ENCODE measurements at places on chromosomes 12 and 14.

GRCh38 chr12:15520083-15520482 lies 197.8 kb downstream of the PTPRO start:
- DNase-seq = no peak

DNA sequence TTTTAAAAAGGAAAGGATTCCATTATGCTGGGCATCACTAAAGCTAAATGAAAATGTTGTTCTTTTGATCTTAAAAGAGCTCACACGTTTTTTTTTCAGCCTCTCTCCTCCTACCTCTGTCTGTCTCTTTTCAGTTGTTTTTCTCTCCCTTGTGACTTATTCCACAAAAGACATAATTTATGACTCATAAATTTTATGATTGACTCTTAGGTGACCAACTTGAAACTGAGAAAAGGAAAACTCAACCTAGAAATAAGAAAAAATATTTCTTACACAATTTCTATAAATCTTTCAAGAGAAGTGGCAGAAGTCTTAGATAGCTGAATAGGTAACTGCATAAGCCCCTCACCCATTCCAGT lies 227.7 kb upstream of the DDHD1 start:
- no peak for DNase-seq

DNA sequence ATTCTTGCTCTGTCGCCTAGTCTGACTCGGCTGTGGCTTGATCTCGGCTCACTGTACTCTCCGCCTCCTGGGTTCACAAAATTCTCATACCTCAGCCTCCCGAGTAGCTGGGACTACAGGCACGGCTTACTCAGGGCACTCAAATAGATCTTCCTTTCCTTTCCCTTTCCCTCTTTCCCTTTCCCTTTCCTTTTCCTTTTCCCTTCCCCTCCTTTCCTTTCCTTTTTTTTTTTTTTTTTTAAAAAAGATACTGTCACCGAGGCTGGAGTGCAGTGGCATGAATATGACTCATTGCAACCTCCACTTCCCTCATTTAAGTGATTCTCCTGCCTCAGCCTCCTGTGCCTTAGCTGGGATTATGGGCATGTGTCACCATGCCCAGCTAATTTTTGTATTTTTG lies 86.0 kb downstream of the AEBP2 start:
- no peak for DNase-seq

DNA sequence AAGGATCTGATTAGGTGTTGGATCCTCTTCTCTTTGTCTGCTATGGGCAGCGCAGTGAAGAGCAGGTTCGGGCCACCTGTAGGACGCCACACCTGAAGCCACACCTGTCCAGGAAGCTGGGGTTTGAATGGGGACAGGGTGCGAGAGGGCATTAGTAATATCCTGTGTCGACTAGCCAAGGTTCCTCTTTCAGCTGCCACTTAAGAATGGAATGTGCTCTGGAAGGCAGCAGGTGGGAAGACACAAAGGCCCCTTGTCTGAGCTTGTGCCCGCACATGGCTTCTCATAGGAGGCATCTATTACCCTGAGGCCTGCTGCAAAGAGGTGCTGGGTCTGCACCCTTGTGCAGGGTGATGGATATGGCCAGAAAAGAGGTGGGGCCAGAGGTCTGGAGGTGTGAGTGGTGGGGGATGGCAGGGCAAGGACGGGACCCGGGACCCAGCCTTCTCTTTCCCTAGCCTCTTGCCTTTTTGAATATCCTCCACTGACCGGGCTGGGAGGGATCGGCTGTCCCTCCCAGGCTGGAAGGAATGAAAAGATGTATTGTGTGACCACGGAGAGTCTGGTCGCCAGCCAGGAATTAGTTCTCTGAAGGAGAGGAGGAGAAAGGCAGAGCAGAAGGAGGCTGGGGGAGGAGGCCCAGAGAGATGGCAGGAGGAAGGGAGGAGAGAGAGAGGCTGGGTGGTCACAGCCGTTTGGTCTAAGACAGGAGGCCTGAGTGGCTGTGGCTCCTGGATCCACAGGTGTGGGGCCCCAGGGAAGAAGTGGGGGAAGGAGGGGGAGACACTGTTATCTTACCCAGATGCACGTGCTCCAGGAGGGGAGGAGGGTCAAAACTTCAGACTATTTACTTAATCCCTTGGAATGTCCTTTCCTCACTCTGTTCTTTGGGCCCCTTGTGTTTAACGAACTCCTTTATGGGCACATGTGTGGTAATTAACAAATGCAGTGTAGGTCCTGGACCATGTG lies 101.5 kb downstream of the SMOC1 start:
- DNase-seq = no peak

DNA sequence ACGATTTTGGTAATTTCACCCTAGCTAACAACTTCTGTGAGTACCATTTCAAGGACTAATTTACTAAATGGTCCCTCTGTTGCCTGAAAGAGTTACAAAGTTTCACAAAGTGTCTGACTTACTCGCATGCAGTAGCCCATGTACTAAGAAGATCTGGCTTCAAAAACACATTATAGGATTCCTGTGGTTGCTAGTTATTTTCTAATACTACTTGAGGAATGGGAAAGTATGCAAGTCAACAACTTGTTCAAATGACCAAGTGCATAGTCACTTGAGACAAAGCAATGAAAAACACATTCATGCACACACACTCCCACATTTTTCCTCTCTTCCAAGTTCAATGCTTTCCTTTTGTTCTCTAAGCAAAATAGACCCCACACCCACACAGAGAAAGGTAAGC lies 219.7 kb upstream of the TMPO start:
- DNase-seq = no peak

DNA sequence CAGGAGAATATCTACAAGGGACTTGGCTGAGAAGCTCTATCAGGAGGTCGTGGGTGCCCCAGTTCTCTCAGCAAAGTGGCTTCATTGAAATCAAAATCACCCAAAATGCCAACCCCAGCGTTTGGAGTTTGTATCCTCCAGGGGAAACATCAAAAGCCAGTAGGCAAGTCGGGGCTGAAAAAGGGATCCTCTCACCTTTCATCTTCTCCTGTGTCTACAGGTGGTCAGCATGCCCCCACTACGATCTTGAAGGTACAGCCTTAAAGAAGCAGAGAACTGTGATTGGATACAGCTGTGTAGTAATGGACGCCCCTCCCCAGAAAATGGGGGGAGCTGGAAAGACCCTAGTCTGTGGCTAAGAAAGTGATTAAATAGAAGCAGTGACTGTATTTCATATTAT lies 22.2 kb downstream of the HRK start:
- DNase-seq = no peak

GRCh38 chr14:103260629-103261124 lies 73.4 kb upstream of the EIF5 start:
- no peak for DNase-seq

DNA sequence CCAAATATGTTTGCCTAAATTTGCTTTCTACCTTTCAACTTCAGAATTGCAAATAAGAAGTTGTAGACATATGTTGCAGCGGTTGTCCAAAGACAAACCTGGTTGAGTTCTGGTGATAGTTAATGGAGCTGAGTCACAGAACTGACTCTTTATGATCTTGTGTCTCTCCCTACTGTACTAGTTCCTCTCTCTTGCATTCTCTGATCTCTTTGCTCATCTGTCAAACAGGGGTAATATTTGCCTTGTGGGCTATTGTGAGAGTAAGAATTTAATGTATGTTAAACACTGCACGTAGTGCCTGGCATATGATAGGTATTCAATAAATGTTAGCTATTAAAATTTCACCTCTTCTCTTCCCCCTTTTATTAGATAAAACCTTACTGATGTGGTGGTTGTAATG lies 283.5 kb upstream of the RGS6 start:
- DNase-seq = no peak

DNA sequence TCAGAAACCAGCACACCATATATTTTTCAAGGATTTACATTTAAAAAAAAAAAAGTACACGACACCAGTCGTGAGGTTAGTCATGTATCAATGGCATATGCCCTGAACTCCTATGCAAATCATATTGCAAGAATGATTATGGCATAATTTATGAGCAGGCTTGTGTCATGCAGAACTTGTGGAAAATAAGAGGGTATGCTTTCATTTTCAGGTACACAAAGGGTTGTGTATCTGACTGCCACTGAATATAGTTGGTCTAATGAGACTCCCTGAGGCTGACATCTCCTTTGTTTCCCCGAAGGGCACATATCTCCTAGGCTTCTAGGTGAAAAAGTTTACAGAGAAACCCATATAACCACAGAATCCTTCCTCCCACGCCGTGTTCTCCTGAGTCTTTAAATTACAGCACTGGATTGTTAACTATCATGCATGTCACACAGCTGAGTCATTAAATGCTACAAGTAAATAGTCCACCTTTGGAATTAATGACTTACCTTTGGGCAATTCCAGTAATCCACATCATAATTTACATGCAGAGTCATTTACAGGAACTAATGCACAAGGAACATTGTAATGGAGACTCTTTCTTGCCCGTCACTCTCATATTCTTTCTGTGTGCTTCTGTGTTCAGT lies 356.7 kb upstream of the DIO2 start:
- no peak for DNase-seq

GRCh38 chr14:64191756-64192155 lies 102.4 kb downstream of the ESR2 start:
- no peak for DNase-seq

DNA sequence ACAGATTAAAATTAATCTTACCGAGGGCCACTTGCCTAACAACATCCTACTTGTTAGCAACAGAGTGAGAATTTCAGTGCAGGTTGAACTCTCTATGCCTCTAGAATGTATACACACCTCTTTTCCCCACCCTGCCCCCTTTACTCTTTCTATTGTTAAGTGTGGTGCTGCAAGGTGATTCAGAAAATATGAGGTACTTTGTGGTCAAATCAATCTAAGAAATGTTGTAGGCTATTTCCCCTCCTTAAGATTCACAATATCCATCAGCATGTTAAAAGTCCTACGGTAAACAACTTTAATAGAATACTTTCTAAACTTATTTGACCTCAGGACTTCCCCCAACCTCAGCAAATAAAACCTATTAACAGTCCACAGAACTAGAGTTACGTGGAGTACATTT lies 106.0 kb downstream of the LMNTD1 start:
- DNase-seq = no peak

DNA sequence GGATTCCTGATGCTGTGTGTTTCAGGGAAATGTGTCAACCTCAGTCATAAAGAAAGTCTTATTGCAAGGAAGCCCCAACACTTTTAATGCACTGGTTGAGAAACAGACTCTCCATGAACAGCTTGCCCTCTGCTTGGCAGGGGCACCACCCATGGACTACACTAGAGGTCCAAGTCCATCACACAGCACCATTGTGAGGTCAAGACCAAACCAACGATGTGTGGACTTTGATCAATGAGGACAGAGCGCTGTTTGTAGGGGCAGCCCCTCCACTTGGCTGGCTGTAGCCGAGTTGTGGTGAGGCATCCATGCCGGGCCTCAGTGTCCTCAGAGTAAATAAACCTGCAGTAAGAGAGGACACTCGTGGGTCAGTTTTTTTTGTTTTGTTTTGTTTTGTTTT lies 29.8 kb downstream of the ZFYVE21 start:
- no peak for DNase-seq

DNA sequence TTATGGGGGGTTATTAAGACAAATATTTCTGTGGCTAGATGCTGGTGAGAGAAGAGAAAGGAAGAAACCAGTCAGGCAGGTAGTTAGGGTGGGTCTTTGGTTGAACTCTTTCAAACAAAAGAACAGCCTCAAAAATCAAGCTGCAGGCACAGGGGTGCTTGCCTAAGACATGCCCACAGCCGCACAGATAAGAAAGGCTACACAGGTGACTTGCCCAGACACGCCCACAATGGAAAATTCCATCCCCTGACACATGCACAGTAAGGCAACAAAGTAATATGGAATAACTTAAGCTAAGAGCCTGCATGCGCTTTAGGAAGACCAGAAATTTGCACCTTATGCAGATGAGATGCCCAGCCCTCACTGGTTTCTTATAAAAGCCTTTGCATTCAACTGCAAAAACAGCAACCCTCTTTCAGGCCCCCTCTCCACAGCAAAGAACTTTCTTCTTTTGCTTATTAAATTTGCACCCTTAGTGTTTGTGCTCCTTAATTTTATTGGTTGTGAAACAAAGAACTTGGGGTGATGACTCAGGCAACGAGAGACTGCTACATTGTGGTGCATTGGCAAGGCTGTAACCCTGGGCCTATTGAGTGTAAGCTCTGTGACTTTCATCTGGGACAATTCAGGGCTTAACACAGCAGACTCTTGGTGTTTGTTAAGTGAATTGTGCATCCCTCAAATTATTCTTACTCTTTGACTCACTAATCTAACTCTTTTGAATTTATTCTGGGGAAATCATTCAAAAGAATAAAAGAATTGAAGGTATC lies 149.4 kb downstream of the RPAP3 start:
- DNase-seq = no peak

DNA sequence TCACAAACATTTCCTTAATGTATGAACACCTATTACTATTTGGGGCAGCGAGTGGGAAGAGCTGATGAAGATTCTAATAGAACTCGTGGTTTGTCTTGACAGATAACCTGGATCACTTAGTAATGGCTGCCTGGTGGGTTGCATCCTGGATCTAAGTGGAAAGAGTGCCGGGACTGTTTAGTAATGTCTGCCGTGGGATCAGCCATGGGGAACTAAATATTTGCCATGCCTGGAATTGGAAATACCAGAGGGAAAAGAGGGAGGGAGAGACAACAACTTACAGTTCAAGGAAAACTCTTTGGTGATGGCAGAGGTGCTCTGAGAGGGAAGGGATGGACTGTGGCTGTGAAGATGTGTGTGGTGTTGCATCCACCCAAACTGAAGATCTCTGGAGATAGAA lies 21.3 kb upstream of the CCDC63 start:
- no peak for DNase-seq

GRCh38 chr14:23653051-23653450 lies 16.9 kb downstream of the DHRS2 start:
- no peak for DNase-seq

DNA sequence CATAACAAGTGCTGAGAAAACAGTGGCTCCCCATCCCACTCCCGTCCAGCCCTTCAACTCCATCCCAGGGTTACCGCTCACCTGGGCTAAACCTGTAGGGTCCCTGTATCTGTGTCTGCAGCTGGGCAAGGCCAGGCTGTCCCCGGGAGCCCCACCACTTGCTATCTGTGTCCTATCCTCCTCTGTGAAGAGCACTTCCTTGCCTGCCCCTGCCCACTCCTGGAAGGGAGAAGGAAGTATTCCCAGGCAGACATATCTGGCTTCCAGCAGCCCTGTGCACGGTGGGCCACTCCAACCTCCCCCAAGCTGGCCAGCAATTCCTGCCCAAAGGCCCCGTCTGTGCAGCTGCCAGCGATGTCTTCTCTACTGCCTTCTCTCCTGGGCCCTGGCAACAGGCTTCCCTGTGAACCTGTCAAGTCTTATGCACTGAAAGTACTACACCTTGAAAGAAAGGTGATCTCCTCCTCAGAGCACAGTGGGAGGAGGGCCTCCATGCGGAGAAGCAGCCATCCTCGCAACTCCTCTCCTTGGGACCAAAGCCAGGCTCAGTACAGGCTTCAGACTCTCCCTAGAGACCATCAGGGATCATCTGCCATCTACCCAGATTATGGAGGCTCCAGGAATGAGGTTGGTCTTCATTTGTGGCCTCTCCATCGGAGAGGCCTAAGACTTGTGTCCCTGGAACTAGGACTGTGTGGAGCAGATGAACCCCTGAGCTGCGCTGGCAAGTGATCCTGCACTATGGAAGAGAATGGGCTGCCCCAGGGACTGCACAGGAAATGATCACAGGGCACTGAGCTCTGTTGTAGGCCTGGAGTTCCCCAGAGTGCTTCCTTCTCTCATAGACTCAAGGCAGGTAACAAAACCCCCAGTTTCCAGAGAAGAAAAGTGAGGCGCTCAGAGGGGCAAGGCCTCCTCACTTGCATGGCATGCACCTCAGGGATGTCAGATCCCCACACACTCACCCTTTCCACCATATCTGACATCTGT lies 663.6 kb downstream of the BCL11B start:
- DNase-seq = no peak

Data from iPS-NIHi11 (cell line).